Stimulated activated CD8-positive, alpha-beta memory T cell treated with anti-CD3 and anti-CD28 coated beads, Interleukin-4, amount 100 ng/mL, for 4 hours (primary cell): ENCODE measurements at places on chromosomes 12 and 14.

DNA sequence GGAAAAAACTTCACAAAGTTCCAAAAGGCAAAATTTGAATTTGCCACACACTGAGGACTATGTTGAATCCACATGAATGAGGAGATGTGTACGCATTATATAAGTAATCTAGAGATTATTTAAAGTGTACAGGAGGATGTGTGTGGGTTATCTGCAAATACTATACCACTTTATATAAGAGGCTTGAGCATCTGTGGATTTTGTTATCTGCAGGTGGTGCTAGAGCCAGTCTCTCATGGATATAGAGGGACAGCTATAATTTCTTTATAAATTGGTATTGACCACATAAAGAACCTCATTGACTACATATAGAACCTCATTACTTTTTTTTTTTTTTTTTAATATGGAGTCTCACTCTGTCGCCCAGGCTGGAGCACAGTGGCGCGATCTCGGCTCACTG, 32.2 kb upstream of the RXYLT1 start:
- no peak for DNase-seq

DNA sequence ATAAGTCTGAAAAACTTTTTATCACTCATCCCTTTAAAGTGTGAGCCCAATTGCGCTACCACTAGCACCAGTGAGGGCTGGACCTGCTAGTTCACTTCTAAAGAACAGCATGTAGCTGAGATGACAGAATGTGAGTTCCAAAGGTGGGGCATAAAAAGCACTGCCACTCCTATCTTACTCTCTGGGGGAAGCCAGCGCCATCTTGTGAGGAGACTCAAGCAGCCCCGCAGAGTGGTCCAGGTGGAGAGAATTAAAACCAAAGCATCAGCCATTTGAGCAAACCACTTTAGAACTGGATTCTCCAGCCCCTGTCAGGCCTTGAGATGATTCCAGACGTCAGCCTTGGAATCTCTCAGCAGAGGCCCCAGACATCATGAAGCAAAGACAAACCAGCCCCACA, 39.9 kb downstream of the TMEM132D start:
- DNase-seq = no peak

DNA sequence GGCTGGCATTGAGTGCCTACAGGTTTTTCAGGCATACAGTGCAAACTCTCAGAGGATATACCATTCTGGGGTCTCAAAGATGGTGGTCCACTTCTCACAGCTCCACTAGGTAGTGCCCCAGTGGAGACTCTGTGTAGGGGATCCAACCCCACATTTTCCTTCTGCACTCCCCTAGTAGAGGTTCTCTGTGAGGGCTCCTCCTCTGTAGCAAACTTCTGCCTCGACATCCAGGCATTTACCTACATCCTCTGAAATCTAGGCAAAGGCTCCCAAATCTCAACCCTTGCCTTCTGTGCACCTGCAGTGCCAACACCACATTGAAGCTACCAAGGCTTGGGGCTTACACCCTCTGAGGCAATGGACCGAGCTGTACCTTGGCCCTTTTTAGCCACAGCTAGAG, 179.2 kb downstream of the CCDC91 start:
- DNase-seq = no peak

GRCh38 chr14:99820702-99821331, 27.6 kb downstream of the EML1 start:
- no peak for DNase-seq

DNA sequence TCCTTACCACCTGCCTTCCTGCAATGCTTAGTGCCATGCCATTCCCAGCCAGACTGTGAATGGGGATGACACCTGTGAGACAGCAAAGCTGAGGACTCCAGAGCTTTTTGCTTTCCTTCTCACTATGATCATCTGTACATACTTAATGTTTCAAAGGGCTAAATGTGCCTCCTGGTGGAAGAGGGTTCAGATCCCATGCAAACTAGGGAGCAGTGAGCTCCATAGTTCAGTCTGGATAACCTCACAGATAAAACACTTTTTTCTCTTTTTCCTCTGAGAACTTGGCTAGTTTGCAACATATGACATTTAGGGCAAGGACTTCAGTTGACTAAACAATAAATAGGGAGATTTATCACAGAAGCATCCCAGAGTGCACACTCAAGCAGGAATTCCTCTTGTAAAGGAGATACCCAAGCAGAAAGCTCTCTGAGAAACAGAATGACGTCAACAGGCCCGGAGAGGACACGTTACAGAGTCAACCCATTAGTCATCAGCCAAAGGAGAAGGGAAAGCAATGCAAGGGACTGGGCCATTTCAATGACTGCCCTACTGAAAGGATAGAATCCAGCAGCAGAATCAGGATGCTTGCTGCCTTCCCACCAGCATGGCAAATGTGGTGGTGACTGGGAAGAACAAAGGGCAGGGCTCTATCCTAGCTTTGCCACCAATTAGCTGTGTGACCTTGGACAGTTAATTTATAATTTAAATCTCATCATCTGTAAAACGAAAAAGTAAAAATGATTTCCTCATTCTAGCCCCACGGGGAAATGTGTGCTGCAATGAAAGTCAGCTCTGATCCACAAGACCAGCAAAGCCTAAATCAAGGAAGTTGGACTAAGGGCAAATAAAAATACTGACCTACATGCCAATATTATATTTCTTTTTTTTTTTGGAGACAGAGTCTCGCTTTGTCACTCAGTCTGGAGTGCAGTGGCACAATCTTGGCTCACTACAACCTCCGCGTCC, 80.8 kb upstream of the ACTN1 start:
- DNase-seq = no peak

DNA sequence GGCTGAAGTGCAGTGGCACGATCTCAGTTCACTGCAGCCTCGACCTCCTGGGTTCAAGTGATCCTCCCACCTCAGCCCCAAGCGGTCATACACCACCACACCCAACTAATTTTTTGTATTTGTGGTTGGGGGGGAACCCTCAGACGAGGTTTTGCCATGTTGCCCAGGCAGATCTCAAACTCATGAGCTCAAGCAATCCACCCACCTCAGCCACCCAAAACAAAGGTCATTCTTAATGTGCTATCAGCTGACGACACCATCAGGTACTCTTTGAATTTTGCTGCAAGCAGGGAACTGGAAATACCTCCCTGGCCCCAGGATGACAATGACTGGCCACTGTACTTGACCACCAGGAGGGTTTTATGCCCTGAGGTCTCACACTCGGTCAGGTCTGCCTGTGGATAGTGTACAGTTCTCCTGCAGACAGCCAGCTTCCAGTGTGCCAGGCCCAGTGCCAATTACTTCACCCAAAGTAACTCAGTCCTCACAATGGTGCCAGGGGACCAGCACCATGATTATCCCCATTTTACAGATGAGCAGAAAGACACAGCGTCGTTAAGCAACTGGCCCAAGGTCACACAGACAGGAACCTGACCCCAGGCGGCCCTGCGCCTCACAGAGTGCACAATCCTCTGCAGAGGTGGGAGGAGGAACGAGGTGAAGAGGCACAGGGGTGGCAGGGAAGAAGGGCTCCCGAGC, 42.9 kb downstream of the ITPK1 start:
- DNase-seq = no peak

DNA sequence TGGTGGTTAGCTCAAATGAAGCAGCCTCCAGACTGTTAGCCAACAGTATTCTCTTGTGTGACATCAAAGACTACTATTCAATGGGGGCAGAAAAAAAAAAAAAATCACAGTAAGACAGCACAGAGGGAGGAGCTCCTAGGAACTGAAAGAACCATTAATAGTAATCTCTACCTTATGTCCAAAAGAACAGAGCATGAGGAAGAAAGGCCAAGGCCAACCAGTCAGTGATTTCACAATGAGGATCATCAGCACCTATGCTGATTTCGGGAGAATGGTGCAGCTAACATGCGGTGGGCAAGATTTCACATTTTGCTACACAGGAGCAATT, 66.3 kb upstream of the SOX5 start:
- no peak for DNase-seq

GRCh38 chr14:54554401-54554800, 12.5 kb upstream of the SAMD4A start:
- no peak for DNase-seq

DNA sequence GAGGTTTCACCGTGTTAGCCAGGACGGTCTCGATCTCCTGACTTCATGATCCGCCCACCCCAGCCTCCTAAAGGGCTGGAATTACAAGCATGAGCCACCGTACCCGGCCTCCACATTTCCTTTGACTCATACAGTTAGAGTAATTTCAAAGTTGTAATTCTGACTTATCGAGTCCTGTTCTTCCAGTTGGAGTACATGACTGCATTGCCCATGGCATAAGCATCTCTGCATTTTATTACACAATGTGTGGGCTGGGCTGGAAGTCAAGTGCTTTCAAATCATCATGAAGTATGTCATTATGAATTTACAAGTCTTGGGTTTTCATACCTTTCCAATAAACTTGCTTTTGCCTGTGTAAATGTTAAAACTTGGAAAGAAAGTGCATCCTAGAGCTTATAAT, 1295.7 kb upstream of the FLRT2 start:
- no peak for DNase-seq

DNA sequence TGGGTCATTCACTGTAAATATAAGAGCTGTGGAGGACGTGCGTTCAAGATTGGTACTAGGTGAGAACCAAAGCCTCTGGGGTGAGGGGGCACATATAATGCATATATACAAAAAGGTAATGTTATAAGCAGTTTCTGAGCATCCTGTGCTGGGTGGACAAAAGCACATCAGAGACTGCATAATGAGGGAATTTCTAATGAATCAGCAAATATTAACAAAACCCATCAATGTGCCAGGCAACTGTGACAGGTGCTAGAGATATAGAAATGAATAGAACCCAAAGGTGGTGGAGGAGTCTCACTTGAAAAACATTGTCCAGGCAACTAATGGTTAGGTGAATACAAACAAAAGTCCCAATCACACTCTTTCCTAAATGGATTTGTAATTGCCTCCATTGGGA, 74.7 kb downstream of the GPR65 start:
- DNase-seq = no peak

DNA sequence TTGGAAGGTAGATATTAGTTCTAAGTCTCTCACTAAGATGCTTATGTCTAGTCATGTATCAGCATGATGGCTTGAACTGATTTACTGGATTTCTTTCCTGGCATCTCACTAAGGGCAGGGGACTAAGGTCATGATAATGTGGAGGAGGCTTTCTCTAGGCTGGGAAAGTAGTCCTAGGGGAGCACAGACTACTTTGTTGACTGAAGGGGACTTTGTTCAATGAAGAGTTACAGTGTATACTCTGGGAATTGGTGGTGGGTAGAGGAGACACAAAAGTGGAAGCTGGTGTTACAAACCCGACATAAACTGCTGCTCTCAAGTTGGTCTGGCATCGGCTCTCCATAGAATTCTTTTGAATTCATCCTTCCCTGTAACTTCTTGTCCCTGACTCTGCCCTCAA, 75.2 kb downstream of the SAMD4A start:
- no peak for DNase-seq

GRCh38 chr12:10331642-10332239, 24.1 kb downstream of the KLRD1 start:
- DNase-seq = no peak

GRCh38 chr12:78641837-78642423, 222.6 kb upstream of the SYT1 start:
- DNase-seq = no peak

- DNase-seq = no peak
These were observed 68.0 kb downstream of the KIF26A start for GRCh38 chr14:104206281-104206904.

DNA sequence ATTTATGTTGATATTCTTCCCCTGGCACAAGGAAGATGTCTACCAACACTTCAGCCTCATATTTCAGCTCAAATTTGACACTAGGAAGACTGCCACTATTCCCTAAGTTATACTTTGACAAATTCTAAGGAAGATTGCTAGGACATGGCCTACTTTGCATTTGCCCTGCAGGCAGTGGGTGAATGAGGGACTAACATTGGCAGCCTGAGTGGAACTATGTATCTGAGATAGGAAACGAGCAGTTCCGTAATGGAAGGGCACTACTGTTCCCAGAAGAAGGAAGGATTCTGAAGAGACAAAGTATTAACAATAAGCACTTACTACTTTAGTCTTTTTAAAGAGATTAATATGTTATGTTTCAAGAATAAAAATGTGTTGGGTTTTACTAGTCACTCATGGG, 115.1 kb downstream of the SLC16A7 start:
- DNase-seq = no peak

DNA sequence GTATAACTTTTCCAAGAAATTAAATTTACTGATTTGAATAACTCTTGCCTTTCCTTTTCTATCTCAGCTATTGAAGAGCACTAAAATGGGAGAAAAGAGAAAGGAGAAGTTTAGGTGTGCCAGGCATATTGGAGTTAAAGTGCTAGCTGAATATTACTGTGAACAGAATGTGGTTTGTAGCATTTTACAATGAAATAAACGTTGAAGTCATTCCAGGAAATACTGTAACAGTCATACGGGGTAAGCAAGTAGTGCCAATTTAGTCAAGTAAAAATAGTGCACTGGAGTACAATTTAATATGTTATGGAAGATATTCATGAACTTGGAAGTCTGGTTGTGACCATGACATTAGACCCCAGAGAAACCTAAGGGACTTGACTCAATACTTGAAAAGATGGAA, 62.1 kb downstream of the E2F7 start:
- no peak for DNase-seq

GRCh38 chr12:89469361-89469760, 55.2 kb downstream of the GALNT4 start:
- no peak for DNase-seq

DNA sequence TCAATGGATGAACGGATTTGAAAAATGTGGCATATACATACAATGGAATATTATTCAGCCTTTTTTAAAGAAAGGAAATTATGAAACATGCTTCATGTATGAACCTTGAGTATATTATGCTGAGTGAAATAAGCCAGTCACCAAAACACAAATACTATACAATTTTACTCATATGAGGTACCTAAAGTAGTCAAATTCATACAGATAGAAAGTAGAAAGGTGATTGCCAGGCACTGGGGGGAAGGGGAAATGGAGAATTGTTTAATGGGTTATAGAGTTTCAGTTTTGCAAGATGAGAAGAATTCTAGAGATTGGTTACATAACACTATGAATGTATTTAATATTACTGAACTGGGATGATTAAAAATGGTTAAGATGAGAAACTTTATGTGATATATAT, 171.4 kb downstream of the TMTC3 start:
- no peak for DNase-seq

GRCh38 chr12:20189767-20190166, 178.6 kb upstream of the PDE3A start:
- no peak for DNase-seq

GRCh38 chr14:92944976-92945375, 22.0 kb downstream of the CHGA start:
- no peak for DNase-seq

GRCh38 chr14:83421711-83422110, 1888.1 kb upstream of the SEL1L start:
- no peak for DNase-seq

DNA sequence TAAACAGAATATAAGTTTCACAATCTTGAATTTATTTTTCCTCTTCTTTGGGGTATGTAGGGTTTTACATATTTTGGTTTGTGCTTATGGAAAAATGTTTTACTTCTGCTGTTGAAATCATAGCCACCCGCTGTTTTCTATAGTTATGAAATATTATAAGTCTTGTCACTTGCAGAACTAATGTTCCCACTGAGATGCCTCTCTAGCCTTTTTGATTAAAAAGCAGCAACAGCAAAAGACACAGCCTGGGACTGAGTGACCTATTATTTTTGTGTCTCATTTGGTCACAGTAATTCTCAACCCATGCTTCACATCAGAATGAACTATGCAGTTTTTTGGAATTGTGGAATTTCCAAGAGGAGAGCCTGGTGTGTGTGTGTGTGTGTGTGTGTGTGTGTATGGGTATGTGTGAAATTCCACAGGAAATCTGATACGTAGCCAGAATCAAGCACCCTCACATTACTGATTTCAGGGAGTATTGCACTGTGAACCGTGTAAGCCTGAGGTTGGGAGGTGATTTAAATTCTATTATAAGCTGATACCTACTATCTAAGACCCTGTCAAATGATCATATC, 55.7 kb upstream of the FRMD6 start:
- no peak for DNase-seq
